MCF 10A (cell line): ENCODE measurements at places on chromosomes 13 and 19.

GRCh38 chr13:24270639-24271141 is 38.7 kb upstream of the C1QTNF9 start:
- peak; percentile 47 for DNase-seq

DNA sequence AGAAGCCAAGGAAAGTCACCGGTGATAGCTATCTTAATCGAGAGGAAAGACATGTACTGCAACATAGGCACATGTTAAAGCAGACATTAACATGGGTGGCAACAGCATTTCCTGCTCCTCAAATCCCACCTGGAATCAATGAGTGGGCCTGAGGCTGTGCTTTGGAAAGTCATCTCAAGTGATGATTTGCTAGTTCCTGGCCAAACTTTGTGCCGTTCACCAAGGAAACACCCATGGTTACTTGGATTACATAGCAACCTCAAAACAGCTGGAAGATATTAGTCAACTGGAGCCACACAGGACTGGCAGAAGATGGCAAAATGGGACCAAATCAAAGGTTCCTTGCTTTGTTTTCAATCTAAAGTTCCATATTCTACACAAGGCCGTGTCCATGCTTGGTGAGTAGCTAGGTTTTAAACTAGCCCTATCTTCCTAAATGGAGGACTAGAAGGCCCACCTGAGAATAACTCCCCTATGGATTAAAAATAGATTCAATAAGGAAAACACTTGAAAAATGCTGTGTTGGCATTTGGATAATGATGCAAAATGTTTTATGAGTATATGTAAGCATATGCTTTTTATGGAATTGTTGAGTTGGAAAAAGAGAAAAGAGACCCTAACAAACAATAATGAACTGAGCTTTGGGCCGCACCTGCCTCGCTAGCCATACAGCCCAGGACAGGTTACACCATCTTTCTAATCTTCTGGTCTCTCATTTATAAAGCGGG is 144.5 kb downstream of the RGCC start:
- no peak for DNase-seq

DNA sequence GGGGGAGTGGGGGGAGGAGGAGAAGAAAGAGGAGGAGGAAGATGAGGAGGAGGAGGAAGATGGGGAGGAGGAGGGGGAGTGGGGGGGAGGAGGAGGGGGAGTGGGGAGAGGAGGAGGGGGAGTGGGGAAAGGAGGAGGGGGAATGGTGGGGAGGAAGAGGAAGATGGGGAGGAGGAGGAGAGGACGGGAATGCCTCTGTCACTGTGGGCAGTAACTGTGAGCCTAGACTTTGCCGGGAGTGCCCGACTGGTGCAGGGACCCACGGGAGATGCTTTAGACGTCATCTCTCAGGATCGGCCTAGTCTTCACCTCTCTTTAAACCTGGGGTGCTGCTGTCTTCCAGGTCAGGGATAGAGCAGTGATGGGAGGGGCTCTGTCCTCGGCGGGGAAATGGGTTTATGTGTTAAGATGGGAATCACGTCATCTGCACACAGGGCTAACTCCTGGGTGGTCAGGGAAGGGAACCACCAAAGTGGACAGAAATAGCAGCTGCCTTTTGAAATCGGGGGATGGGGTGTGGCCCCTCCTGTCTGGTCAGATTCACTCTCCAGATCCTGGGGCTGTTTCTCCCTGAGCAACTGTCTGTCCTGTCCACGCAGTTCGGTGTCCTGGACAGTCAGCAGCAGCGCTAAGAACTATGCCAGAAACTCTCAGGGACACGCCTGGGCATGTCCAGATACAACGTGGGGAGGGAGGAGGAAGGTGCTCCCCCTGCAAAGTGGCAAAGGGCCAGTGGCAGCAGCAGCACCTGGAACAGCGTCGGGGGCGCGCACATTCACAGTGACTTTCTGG is 26.9 kb downstream of the GAS6 start:
- DNase-seq: peak; percentile 95

DNA sequence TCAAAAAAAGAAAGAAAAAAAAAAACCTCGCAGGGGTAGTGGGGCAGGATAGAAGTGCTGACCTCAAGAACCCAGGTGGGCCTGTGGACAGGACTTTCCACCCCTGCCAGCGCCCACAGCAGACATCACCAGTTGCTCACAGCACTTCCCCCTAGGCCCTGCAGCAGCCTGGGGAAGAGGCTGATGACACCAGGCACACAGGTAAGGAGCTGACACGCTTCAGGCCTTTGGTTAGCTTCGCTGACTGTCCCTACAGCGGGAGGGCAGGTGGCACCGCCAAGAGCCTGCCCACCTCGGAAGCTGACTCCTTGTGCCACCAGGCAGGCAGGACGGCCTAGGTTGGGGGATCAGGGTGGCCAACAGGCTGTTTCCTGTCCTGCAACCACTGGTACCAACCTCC is 8.9 kb downstream of the LONP1 start:
- no peak for DNase-seq

- DNase-seq: no peak
Observed at GRCh38 chr13:94780421-94780820, 68.1 kb upstream of the SOX21 start.

GRCh38 chr19:18090545-18091216 is 3.9 kb upstream of the IL12RB1 start:
- DNase-seq: no peak

GRCh38 chr13:27919934-27920676 is at the start of gene PDX1:
Gene PDX1, plus strand, starts transcription at chr13:27920000. Its CDS starts 139 bp downstream, at chr13:27920139.
- peak; percentile 47 for DNase-seq

- DNase-seq: no peak
Observed at GRCh38 chr19:44848812-44849447, 2.8 kb downstream of the NECTIN2 start.

DNA sequence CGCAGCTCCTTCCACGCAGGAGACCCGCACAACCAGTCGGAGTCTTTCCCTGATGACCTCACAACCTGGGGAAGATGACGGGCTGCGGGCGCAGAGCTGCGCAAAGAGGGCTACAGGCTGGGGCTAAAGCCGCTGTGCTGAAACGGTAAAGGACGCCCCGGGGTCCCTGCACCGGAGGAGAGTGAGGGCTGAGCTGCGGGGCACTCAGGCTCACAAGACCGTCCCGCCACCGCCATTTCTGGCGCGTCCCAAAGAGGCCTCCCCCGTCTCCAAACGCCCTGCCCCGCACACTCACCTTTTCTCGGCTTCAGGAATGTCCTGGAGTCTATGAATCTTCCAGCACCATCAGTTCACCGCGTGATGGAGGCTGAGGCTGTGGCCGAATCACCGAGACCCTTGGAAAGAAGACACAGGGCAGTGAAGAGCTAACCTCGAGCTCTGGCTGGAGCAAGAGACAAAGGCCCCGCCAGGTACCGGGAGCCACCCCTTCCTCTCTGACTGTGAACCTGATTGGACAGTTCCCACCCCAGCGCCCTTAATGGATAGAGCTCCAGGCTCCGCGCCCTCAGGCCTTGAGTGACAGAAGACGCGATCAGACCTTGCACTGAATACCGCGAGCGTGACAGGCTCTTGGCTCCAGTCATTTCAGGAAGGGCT is 41.8 kb upstream of the ZNF429 start:
- no peak for DNase-seq

DNA sequence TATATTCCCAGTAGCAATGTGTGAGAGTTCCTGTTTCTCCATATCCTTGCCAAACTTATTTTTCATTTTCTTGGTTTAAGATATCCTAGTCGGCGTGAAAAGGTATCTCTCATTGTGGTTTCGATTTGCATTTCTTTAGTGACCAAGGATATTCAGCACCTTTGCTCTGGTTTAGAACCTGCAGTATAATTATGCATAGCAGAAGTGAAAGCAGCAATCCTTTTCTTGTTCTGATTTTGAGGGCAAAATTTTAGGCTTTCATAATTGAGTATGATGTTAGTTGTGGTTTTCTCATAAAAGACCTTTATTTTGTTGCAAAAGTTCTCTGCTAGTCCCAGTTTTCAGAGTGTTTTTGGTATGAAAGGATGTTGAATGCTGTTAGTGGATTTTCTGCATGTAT is 491.0 kb downstream of the FGF9 start:
- no peak for DNase-seq

GRCh38 chr13:60931858-60932546 is 483.6 kb downstream of the PCDH20 start:
- DNase-seq: peak; percentile 20

DNA sequence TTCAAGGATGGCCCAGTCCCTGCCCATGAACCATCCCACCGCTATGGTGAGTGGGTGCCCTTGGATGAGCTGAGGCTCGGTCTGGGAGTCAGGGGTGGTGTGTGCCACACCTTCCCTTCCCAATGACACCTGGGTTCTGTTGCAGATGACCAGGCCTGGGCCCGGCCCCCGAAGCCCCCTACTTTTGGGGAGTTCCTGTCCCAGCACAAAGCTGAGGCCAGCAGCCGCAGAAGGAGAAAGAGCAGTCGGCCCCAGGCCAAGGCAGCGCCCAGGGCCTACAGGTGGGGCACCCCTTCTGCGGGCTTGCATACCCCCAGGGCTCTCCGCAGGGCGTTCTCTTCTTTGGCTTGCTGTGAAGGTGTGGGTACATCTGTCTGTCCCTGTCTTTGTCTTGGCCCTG is 4.3 kb upstream of the INAFM1 start:
- no peak for DNase-seq

DNA sequence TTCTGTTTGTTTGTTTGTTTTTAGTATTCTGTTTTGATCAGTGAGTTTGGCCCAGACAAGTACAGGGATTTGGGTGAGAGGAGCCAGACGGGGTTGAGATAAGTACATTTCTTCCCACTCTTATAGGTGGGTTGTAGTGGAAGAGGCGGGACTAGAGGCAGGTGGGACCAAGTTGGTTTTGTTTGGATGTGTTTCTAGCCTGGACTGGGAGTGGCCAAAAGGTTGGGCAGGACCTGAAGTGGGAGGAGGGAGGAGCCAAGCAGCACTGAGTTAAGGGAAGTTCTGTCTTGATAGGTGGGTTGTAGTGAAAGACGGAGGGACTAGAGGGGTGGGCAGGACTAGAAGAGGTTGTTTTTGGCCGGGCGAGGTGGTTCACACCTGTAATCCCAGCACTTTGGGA is 9.0 kb downstream of the DNASE2 start:
- no peak for DNase-seq

- no peak for DNase-seq
Observed at GRCh38 chr13:45950386-45951000, 98.9 kb upstream of the SIAH3 start.

DNA sequence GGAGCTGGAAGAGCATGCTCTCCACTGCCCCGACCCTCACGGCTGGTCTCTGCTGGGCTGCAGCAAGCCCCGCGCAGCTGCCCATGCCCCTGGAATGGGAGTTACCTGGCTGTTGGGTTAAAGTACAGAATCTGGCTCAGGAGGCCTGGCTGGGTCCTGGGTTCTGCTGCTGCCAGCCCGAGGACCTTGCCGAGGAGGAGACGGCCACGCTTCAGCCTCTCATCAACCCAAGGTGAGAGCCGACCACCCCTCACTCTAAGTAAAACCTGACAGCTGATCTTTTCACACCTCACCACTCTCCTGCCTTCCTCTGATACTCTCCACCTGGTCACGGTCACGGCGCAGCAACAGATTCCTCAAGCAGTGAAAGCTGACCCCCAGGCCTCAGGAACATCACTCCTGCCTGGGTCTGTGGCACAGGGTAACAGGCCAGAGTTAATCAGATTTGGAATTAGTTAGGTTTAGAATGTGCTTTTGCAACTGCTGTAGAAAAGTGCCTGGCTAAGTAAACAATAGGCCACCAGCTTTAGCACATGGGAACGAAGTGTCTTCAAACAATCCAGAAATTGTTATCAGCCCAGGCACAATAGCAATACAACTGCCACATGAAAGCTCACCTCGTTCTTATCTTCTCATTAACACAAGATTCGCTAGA is 20.5 kb downstream of the RAB20 start:
- DNase-seq: no peak

- DNase-seq: no peak
Observed at GRCh38 chr19:34244611-34245299, 9.6 kb upstream of the GARRE1 start.

- no peak for DNase-seq
Observed at GRCh38 chr13:32731074-32731473, 144.8 kb downstream of the PDS5B start.

DNA sequence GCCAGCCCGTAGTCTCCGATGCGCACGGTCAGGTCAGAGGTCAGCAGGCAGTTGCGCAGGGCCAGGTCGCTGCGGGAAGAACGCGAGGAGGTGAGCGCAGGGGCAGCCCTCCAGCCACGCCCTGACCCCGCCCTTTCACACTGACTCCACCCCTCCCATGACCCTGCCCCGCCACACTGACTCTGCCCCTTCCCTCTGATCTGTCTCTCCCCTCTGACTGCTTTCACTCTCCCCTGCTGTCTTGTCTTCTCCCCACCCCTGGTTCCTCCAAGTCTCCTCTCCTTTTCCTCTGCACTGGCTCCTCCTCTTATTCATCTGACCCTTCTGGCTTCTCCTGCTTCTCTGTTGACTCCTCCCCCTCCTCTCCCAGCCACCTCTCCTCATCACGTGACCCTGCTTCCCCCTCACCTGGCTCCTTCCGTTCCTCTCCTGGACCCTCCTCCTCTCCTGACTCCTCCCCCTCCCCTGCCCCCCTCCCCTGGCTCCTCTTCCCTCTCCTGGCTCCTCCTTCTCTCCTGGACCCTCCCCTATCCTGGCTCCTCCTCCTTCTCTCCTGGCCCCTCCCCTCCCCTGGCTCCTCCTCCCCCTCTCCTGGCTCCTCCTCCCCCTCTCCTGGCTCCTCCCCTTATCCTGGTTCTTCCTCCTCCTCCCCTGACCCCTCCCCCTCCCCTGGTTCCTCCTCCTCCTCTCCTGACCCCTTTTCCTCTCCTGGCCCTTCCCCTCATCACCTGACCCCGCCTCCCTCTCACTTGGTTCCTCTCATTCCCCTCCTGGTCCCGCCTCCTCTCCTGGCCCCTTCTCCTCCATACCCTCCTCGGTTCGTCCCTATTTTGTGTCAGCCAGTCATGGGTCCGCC is 9.9 kb downstream of the LMTK3 start:
- DNase-seq: peak; percentile 97

DNA sequence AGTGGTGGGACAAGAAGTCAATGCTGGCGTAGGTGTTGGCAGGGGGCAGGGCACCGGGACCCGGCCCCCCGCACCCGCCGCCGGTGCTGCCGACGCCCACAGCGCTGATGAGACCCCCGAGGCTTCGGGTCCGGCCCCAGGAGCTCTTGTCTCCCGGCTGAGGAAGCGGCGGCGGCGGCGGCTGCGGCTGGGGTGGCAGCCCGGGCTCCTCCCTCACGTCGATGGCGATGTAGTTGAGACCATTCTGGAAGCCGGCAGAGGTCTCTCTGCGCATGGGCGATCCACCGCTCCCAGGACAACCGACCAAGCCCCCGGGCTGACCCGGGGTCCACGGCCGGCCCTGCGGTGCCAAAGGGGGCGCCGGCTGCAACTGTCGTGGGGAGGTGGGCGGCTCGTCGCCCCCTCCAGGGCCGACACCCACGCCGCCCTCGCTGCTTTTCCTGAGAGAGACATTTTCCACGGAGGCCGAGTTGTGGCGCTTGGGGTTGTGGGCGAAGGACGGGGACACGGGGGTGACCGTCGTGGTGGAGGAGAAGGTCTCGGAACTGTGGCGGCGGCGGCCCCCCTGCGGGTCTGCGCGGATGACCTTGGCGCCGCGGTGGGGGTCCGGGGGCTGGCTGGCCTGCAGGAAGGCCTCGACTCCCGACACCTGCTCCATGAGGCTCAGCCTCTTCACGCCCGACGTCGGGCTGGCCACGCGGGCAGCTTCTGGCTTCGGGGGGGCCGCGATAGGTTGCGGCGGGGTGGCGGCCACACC is 4.1 kb downstream of the IRS2 start:
- no peak for DNase-seq
